ENCODE measurements at places on chromosomes 4 and X.

DNA sequence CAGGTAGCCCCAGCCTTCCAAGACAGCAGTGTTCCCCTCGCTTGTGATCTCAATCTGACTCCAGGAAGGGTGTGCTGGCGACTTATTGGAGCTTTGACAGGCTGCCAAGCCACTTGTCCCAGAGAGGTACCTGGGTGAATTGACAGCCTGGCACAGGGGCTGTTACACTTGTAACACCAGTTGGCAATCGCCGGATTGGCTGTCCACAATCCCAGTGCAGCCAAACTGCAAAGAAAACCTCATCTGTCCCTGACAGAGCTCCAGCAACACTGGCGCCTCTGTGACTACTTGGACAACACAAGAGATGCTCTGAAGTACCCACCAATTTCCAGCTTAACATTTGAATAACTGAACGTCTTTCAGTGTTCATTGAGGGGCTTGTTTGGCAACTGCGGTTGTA, 76.8 kb upstream of the PRPS1 start:
- no peak for DNase-seq

- no peak for DNase-seq
Measured at GRCh38 chrX:106734827-106735226, 8.3 kb downstream of the RNF128 start.

GRCh38 chrX:101595739-101596419, 21.9 kb downstream of the ARMCX6 start:
- DNase-seq, result no peak

- no peak for DNase-seq
Measured at GRCh38 chr4:81040012-81040659, 9.6 kb downstream of the BMP3 start.

DNA sequence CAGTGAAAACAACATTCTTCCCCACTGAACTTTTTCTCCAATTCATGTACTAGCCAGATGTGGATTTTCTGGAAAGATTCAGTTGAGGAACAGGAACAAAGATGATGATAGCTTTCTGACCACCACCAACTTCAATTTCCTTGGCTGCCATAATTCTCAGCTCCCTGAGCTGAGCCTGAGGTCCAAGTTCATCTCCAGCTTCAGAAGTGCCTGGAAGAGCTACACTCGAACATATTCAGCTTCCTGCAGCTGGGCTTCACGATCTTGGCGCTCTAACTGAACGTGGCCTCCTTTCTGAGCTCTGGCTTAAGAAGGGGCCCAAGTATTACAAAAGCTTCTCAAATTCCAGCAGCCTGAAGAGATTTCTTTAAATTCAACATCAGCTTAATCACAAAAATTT, 83.9 kb downstream of the QDPR start:
- DNase-seq, result no peak

- DNase-seq, result no peak
Measured at GRCh38 chrX:22366906-22367305, 94.2 kb downstream of the CBLL2 start.

DNA sequence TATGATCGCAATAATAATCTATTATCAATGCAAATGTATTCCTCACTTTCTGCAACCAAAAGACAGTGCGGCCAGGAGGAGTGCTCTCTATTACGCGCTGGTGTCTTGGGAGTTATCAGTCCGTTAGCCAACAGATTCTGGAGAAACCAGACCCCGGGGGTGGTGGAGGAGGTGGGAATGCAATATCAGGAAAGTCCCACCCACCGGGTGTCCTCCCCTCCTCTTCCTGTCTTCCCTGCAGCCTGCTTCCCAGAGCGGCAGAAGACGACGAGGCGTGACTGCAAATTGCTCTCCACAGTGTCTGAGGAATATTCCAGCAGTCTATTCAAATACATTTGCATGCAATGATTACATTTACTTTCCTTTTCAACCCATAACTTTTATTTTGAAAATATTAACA, 17.9 kb upstream of the TLR3 start:
- DNase-seq, result no peak

DNA sequence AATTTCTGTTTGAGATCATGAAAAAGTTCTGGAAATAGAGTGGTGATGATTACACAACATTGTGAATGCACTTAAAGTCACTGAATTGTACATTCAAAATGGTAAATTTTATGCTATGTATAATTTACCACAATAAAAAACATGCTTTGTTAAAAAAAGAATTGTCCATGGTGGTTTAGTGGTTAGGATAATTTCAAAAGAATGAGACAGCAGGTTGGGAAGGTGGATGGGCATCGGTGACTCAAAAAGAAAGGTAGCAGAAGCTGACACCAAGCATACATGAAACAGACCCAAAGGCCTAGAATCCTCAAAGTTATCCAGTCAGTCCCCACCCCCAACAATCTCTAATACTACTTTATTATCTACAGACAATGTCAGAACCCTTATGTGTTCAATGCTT, 91.1 kb downstream of the MSN start:
- no peak for DNase-seq

GRCh38 chrX:97039363-97040029, 155.8 kb downstream of the RPA4 start:
- DNase-seq, result no peak

DNA sequence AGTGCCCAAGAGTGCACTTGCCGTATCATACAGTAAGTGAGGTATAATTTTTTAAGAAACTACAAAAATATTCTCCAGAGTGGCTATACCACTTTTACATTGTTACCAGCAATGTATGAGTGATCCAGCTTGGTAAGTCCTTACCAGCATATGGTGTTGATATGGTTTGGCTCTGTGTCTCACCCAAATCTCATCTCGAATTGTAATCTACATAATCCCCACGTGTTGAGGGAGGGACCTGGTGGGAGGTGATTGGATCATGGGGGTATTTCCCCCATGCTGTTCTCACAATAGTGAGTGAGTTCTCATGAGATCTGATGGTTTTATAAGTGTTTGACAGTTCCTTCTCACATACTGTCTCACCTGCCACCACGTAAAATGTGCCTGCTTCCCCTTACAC, 44.8 kb downstream of the RBMX start:
- no peak for DNase-seq

DNA sequence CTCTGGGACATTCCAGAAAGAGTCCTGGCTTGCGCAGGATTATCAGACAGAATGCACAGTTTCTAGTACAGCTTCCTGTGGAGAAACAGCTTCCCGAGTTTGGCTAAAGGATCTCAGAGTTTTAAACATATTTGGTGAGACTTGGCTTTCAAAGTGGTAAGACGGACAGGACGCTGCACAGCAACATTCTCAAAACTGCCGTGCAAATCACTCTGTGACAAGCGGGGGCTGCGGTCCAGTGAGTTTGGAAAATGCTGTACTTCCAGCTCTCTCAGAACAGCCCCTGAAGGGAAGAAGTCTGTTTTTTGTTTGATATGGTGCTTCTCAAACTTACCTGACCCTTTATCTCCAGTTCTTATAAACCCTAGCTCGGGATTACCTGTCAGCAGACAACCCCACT, 18.1 kb downstream of the LGI2 start:
- DNase-seq, result no peak

DNA sequence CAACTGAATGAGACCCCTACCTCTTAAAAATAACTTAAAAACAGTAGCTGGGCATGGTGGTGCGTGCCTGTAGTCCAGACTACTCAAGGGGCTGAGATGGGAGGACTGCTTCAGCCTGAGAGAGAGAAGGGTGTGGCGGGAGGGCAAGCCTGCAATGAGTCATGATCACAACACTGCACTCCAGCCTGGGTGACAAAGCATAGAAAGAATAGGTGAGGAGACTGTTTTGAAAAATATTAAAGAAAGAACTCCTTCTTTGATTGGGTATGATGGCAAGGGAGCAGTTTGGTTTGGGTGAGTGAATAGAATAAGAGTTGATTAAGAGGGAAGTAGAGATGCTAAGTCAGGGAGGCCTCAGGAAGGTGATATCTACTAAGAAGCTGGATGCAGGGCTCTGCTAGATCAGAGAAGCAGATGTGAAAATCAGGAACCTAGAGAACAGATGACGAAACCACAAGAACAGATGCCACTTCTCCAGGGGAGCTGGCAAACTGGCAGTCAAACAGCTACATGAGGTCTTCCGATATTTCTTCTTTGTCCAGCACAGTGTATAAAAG, 318.6 kb downstream of the OPHN1 start:
- DNase-seq, result no peak

DNA sequence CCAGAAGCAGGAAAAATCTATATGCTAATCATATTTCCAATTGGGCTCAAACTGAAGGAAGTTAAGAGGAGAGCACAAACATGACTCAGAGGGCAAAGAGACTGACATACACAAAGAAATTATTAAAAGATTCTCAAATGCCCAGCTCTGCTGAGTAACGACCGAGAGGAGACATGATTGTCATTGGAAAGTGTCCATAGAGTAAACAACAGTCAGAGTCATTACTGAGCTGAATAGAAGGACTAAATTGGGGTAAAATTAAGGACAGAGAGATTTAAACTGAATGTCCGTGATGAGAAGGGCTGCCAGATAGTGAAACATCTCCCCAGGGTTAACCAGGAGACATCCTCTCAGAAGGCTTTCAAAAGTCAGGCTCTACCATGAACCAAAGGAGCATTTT, 111.2 kb upstream of the GALNT7 start:
- no peak for DNase-seq

GRCh38 chr4:112316360-112316759, 19.2 kb downstream of the ALPK1 start:
- DNase-seq, result no peak

DNA sequence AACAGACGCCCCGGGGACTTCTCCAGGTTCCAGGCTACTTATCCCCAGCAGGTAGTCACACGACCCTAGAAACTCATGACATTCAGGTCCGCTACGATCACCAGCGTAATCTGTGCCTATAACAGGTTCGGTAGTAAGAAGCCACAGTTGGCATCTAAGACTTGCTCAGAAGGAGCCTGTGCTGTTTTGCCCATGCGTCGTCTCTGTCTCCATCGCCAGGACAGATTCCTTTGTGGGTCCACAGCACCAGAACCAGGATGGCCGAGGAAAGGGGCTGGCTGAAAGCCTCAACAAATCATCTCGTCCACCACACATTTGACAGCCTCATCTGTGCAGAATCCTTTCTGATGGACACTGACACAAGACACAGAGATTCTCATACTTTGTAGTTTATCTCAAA, 319.5 kb upstream of the AGA start:
- no peak for DNase-seq

GRCh38 chr4:90982813-90983212, 855.6 kb downstream of the CCSER1 start:
- DNase-seq, result no peak

- DNase-seq, result no peak
Measured at GRCh38 chrX:130725519-130725918, 177.5 kb downstream of the ENOX2 start.

DNA sequence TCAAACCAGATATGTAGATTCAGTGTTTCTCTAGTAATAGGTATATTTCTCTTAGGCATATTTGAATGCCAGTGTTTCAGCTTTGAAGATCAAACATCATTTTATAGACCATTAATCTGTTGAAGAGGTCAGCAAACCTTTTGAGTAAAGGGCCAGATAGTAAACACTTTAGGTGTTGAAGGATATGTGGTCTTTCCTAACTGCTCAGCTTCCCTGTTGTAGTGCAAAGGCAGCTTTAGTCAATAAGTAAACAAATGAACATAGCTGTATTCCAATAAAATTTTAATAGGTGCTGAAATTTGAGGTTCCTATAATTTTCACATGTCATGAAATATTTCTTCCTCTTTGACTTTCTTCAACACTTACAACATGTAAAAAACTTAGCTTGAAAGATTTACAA, 201.6 kb downstream of the ADGRL3 start:
- no peak for DNase-seq

- no peak for DNase-seq
Measured at GRCh38 chr4:24210332-24210902, 320.6 kb upstream of the PPARGC1A start.

- no peak for DNase-seq
Measured at GRCh38 chr4:173525118-173526011, 4.7 kb downstream of the HAND2 start.

DNA sequence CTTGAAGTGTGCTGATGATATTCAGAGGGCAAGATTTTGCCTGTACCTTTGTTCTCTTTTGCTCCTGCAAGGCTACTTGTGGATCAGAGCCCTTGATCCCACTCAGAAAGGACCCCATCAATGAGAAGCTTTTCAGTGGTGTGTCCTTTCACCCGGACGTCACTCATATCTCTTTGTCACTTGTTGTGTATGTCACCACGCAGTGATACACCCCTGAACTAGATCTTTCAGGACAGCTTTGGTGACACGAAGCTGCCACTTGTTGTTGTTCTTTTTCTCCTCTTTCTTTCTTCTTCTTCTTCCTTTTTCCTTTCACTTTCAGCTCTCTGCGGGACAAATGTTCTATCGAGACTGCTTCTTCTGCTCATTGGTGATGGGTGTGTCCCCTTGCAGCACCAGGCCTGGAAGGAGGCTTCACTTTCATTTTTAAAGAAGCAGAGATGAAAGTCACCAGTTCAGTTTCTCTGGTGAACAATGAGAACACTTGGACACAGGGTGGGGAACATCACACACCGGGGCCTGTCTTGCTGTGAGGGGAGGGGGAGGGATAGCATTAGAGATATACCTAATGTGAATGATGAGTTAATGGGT, 83.6 kb downstream of the NBDY start:
- DNase-seq, result no peak

GRCh38 chrX:78075787-78076389, 28.2 kb upstream of the PGK1 start:
- DNase-seq, result no peak

DNA sequence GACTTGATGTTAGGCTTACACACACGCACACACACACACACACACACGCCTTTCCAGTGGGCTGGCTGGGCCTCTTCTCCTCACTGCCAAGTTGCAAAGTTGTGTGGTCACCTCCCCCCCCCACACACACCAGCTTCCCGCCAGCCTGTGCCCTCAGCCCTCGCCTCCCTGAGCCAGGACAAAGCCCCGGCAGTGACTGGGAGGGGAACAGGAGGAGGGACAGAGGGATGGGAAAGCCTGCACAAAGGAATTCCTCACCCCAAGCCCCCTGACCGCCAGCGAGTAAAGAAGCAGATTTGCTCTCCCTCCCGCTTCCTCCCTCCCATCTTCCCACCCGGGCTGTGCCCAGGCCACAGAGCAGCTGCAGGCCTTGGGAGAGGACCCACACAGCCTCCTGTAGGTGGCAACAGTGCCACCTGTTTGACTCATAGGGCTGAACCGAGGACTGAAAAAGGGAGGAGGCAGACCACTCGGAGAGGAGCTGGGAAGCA, at the start of gene GDPD2:
GDPD2 (plus strand) TSS at position 464 of the 491 bp plus-strand sequence. CDS start 1,671 bp downstream, outside the sequence.
- no peak for DNase-seq

DNA sequence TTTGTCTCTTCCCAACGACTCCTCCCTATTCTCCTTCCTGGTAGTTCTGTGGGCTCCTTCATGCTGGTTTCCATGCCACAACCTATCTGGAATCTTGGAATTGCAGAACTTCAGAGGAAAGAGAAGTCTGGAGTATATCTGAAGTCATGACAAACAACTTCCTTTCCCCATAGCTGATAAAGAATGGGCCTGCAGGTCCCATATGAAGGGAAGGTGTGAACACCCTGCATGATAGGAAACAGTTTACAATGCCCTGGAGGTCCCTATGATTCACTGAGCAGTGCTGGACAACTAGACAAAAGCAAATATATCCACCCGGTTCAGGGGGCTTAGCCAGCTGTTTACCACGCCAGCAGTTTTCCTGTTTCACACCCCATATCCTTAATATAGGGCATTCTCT, 19.4 kb downstream of the FAM9C start:
- no peak for DNase-seq
